ENCODE measurements at places on chromosomes 7 and 10.

- DNase-seq, result peak; percentile 55
Observed at GRCh38 chr7:28853834-28854749, 104.0 kb downstream of the TRIL start.

- DNase-seq, result no peak
Observed at GRCh38 chr7:18905316-18905943, 212.0 kb downstream of the TWIST1 start.

DNA sequence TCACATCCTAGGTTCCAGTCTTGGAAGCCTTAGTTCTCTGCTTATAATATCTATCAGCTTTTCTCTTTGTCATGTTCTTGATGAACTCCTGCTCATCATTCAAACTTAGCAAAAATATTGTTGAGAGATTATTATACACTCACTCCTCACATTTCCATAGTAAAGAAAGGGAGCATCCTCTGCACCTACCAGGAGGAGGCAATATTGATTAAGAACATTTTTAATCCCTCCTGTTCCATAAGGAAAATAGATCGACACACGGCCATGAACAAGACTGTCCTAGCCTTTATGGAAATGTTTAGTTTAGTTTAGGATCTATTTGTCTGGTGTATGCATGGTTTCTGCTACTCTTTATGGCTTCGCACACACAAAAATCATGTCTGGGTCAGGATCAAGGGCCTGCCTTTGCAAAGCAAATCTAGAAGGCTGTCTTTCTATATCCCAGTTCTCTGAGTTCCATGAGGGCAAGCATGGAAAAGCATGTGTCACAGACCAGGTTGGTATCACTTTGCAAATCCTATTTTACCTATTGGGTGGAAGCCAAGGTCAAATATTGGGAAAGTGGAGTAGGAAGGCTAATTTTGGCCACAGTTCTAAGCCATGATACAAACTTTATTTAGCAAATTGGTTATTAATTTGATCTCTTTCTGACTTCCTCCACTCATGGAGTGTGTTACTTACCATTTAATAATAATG lies 164.4 kb downstream of the MDFIC start:
- DNase-seq, result no peak

- DNase-seq, result no peak
Observed at GRCh38 chr7:143384148-143384547, 3.0 kb downstream of the ZYX start.

DNA sequence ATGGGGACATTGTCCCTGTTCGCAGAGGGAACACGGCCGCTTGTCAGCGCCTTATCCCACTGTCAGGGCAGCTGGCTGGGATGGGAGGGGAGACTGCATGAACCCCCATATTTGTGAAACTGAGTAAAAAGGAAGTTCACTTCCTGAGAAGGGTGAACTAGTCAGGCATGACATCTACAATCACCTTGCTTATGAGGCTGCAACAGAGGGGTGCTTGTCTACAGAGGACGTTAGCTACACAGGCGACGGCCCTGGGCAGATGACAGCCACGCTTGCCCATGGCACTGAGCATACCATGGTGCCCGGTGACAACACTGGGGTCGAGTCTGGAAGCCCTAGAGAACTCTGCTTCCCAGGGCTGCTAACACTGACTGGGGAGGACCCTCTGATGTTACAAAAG lies 46.0 kb upstream of the KDM7A start:
- no peak for DNase-seq

DNA sequence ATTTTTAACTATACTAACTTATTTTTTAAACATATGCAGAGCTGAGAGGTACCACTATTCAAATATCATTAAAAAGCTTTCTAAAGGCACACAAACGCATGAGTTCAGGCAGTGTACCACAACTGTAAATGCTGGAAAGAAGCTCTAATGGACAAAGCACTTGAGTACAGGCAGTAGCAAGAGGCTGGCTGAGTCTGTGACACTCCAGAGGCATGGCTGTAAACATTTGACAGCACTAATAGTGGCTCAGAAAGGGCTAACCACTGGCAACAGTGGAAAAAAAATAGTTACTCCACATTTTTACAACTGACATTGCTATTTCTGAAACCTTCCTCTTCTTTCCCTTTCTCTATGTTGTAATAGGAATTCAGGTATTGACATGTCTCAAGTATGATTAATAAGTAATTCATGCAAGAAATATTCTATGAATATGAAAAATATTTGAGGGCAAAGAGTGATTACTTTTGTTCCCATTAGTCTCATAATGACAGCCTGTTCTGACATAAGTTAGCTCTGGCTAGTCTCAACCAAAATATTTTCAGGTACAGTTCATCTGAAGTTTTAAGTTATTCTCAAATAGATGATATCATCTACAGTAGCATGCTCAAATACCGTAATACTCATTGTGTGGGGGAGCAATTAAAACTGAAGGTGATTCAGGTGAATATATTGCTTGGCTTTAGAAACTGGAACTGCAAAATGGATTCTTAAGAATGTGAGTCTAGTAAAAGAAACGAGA lies 324.0 kb upstream of the POT1 start:
- DNase-seq, result peak; percentile 34

GRCh38 chr7:134515569-134516468 lies 11.5 kb upstream of the AKR1B10 start:
- DNase-seq, result peak; percentile 88

- peak; percentile 66 for DNase-seq
Observed at GRCh38 chr10:119652361-119652730, 1.2 kb downstream of the BAG3 start.

DNA sequence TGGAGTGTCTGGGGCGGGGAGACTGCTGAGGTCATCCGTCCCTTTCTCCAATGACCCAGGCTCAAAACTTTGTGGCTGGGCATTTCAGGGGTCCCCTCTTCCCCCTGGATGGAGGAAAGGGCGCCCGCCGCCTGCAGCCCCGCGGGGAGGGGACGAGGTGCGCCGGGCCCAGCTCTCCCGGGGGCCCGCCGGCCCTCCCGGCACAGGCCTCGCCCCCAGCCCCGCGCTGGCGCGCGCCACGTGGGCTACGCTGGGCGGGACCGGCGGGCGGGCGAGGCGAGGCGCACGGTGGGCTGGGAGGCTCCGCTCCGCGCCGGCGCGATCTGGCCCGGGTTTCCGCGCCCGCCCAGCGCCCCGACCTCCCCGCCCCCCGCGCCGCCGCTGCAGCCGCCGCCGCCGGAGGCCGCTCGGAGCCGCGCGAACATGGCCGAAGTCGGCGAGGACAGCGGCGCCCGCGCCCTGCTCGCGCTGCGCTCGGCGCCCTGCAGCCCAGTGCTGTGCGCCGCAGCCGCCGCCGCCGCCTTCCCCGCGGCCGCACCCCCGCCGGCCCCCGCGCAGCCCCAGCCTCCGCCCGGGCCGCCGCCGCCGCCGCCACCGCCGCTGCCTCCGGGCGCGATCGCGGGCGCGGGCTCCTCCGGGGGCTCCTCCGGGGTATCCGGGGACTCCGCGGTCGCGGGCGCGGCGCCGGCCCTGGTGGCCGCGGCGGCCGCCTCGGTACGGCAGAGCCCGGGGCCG lies at the start of gene FOXK1:
Gene FOXK1, plus strand, starts transcription at position 410 of the 735 bp plus-strand sequence. Its CDS starts 14 bp downstream, at position 424.
- peak; percentile 76 for DNase-seq

- DNase-seq, result no peak
Observed at GRCh38 chr7:22356701-22357310, at the start of gene RAPGEF5. RAPGEF5 (minus strand) TSS chr7:22357154; CDS start chr7:22357060, 94 bp downstream.

DNA sequence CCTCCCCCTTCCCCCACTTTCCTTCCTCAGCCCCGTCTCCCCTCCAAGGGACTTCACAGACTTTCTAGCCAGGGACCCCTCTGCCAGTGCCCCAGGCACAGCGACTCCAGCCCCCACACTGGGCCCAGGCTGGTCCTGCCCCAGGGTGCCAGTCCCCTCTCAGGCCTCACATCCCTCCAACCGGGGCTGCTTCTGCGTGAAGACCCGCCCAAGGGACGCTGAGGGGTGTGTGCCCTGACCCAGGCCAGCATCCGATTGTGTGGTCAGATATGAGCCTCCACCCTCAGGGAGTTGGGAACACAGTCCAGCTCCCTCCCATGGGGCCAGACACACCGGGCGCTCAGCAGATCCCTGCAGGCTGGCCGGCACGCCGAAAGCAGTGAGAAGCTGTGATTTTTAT lies 97.0 kb downstream of the MICALL2 start:
- no peak for DNase-seq

- DNase-seq, result no peak
Observed at GRCh38 chr10:111988646-111989045, 194.9 kb downstream of the GPAM start.

- DNase-seq, result peak; percentile 11
Observed at GRCh38 chr7:25624833-25625232, 396.5 kb upstream of the NPVF start.

GRCh38 chr10:118865998-118866693 lies 111.4 kb upstream of the CACUL1 start:
- DNase-seq, result no peak

DNA sequence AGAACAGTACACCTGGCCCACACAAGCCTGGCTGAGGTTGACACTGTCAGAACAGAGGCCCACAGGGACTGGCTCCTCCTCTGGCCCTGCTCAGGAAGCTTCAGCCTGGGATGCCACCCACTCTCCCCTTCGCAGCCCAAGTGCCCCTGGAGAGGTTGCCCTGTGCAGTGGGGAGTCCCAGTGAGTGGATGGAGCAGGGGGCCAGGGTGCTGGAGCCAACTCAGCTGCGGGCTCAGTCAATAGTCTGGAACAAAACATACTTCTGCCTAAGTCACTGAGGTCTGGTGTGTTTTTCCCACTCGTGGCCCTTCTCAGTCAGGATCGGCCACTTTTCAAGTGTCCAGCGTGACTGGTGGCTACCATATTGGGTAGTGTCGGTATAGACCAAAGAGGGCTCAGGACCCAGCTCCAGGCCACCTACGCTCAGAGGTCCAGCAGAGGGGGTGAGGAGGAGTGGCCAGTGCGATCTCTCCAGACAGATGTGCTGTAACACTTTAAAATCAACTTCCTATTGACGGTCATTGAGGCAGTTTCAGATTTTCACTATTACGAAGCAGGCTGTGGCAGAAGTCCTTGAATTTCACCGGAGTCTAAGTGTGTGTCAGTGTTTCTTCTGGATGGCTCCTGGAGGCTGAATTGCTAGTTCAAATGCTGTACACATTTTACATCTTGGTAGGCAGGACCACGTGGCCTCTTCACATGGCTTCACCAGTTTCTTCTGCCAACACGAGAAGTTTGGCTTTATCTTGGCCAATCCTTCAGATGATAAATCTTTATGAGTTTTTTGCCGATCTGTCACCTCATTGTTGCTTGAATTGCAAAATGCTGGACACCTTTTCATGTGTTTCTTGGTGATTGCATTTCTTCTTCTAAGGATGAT lies 994 bp upstream of the GCK start:
- no peak for DNase-seq

GRCh38 chr7:83820641-83821040 lies 171.7 kb upstream of the SEMA3E start:
- no peak for DNase-seq

GRCh38 chr7:91206361-91206960 lies 57.8 kb upstream of the FZD1 start:
- DNase-seq, result no peak

DNA sequence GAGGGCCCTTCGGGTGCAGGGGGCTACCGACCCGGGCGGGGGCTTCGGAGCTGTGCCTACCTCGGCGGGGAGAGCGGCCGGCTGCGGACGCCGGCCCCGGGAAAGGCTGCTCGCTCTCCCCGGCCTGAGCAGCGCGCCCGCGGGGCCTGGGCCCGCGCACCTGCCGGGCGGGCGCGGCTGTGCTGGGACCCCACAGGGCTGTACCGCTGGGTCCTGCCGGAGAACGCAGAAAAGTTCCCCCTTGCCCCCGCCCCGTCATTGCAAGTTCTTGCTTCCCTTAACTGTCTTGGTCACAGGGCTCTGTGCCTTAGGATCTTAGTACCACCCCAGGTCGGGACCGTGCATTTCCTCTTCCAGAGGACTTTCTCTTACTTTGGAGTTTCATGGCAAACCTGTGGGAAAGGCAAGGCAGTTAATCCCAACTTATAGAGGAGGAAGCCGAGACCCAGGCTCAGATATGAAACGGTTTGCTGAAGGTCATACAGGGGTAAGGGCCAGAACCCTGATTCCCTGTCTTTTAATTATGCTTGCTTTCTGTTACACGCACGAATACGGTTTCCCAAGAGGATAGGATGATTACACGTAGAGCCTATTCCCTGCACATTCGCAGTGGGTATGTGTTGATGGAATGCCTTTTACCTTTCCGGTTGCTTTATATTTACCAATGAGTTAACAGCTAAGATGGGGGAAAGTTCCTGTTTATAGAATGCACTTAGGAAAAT lies 652 bp downstream of the PCGF5 start:
- no peak for DNase-seq

DNA sequence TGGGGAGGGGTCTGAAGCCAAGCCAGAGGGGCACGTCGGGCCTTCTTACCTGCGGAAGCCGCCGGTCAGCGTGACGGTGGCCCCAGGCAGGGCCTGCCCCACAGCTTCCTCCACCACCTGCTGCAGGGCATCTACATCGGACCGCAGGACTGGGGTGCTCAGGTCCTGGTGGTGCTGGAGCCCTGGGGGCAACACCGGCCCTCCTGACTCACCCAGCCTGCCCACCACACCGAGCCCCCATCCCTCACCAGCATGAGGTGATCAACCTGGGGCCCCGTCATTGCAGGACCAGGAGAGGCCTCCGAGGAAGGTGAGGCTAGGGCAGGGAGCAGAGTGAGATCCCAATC lies 8.0 kb downstream of the POLM start:
- no peak for DNase-seq

GRCh38 chr7:140315498-140316164 lies 82.7 kb downstream of the SLC37A3 start:
- no peak for DNase-seq

DNA sequence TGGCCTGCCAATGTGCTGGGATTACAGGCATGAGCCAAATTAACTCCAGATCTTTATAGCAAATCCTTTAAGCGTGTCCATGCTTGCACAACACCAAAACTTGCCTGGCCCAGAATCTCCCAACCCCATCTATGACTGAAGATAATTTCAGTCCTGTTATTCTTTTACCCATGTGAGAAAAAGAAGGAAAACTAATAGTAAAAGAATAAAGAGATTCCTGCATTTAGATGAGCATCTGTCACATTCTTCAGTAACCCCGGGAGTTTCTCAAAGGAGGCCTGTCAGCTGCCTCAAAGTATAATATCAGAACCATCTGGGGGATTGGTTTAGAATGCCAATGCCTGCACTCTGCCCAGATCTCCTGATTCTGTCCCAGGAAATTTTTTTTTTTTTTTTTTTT lies 158.1 kb upstream of the KMT2E start:
- DNase-seq, result no peak

DNA sequence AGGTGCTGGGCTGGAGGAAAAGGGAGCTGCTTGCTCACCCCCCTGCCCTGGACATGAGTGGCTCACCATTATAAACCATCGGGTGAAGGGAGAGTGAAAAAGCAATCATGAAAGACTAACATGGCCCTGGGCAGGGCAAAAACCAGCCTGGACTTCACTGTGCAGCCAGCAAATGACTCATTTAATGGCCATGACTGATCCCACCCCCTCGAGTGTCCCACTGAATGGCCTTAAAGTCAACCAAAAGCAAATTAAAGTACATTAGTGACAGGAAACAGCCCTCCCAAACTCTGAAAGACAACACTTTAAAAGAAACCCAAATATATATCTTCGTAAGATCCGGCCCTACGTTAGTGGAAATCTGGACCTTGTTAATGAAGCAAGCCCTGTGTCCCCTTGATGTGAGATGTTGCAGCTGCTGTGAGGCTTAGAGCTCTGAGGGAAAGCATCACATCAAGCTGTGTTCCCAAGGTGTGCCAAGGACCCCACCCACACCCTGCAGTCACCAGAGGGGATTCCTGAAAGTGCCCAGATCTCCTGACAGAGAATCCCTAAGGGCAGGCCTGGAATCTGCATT lies 31.2 kb downstream of the ADCYAP1R1 start:
- DNase-seq, result no peak

All from fibroblast of upper back skin (primary cell).